ENCODE measurements at places on chromosomes 11 and 22. TPM values are rescaled to one million over a fixed set of nuclear protein-coding genes. Genes with fewer than 3 reads are reported as not detected.

The SHISAL1 gene
- 2.7 TPM for total RNA-seq

The MUC15 gene
- not detected for total RNA-seq

The APOL4 gene
- total RNA-seq, result not detected

The P2RX6 gene
- total RNA-seq, result 0.13 TPM

The KCNJ5 gene
- total RNA-seq, result 0.23 TPM

The KCTD21 gene
- 4.0 TPM for total RNA-seq

DNA sequence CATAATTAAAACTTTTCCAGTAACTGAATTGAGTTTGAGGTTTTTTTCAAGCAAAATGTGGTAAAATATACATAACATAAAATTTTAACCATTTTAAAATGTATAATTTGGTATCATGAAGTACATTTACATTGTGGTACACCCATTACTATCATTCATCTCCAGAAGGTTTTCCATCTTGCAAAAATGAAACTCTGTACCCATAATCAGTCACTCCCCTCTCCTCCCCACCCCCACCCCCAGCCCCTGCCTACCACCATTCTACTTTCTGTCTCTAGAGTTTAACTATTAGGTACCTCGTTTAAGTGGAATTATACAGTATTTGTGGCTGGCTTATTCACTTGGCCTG, 63.7 kb downstream of the MICAL2 start:
- no peak for DNase-seq

DNA sequence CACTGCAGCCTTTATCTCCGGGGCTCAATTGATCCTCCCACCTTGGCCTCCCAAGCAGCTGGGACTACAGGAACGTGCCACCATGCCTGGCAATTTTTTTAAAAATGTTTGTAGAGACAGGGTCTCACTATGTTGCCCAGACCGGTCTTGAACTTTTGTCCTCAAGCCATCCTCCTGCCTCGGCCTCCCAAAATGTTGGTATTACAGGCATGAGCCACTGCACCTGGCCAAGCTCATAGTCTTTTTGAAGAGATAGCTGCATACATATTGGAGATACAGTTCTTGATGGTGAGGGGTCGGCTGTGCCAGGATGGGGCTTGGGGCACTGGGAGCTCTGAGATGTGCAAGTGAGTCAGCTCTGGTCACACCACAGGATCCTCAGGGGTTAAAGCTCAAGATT, 53.2 kb downstream of the CHRDL2 start:
- DNase-seq, result no peak

DNA sequence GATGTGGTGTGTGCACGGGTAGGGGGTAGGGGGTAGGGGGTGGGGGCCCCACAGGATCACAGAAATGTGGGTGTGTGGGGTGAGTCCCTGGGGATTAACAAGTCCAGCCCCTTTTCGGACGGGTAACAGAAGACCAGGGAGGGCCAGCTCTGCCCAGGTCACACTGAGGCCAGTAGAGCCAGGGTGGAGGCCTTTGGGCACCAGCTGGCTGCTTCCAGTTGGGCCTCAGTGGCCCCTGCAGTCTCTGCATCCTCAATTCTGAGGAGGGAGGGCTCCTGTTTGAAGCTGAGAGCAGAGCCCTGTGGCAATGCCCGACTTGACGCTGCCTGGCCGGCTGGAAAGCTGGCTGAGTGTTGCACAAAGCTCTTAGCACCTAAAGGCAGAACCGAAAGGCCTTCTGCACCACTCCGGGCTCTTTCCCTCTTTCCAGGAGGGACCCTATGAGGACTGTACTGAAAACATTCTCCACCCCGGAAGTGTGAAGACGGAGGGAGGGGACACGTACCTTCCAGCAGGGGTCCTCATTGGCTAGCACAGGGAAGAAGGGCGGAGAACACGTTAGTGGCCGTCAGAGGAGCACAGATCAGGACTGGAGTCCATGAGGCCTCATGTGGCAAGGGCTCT, 120.4 kb downstream of the PHF21B start:
- no peak for DNase-seq

- DNase-seq, result peak; percentile 51
Measured at GRCh38 chr22:44107340-44107739, 73.4 kb upstream of the PARVG start.

GRCh38 chr22:28442711-28443525, 236.7 kb downstream of the TTC28 start:
- DNase-seq, result peak; percentile 43

GRCh38 chr11:13313005-13313819, 35.6 kb downstream of the BMAL1 start:
- no peak for DNase-seq

- DNase-seq, result no peak
Measured at GRCh38 chr11:91513734-91514133, 710.9 kb upstream of the FAT3 start.
